NCI-H1417 (cell line): ENCODE measurements at places on chromosomes 1 and 21.
A peak's percentile ranks its signal among the peaks of the same experiment; 100 is the strongest.

- DNase-seq, result no peak
Measured at GRCh38 chr1:74247881-74248528, 12.8 kb downstream of the TNNI3K start.

DNA sequence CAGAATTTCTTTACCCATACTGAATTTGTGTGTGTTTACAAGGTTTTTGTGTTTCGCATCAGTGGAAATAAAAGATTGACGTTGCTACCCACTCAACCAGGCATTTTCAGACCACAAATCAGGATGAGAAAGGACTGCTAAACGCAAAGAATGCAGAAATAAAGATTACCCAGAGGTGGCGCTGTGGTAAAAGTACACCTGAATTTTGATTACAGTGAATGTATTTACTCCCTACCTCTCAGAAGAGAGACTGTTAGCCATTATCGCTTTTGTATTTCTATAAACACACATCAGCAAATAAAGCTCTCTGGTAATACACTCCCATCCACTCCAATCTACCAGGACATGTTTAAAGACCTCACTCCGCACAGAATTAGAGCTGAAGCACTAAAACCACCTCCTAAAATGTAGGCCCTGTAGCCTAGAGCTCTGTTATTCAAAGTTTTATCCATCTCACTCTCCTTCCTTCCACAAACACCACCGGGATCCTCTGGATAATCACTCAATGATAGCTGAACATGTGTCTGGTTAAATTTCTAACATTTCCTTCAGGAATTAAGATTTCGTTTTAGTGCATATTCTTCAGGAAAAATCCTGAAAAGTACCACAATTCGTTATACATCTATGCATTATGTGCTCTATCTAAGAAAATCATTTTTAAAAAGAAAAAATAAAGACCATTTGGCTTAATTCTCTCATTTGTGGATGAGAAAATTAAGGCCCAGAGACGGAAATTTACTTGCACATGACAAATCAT lies 2.5 kb upstream of the LMO4 start:
- peak; percentile 77 for DNase-seq

DNA sequence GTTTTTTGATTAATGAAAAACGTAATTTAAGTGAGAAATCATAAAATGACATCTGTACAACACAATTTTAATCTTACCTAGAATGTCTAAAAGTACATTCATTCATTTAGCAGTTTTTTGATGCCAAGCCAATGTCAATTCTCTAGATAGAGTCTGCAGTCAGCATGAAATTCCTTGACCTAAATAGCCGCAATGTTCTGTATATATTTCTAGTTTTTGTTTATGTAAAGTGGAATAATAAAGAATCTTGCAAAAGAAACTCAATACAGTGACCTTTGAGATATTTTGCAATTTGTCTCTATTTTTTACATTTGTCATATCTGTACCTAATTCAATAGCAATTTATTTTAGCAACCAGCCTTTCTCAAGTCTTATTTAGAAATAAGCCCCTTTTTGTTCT lies 176.0 kb downstream of the ATP6V1G3 start:
- no peak for DNase-seq

GRCh38 chr21:27813750-27814149 lies 846.9 kb upstream of the ADAMTS5 start:
- DNase-seq, result no peak

GRCh38 chr1:183761871-183762270 lies 43.0 kb upstream of the RGL1 start:
- DNase-seq, result no peak

DNA sequence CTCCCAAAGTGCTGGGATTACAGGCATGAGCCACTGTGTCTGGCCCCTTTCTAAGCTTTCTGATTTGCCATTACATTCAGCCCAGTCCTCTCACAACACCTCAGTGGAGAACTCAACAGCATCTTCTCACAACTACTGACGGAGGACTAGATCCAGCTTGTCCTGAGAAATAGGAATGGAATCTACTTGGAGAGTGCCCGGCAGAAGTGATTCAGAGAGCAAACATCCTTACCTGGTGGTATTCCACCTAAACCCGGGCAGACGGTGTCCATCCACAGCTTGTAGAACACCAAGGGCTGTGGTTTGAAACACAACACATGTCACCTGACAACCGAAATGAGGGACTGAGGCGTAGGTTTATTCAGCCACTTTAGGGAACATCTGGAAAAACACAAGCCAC lies 28.8 kb upstream of the CCSAP start:
- DNase-seq, result no peak

DNA sequence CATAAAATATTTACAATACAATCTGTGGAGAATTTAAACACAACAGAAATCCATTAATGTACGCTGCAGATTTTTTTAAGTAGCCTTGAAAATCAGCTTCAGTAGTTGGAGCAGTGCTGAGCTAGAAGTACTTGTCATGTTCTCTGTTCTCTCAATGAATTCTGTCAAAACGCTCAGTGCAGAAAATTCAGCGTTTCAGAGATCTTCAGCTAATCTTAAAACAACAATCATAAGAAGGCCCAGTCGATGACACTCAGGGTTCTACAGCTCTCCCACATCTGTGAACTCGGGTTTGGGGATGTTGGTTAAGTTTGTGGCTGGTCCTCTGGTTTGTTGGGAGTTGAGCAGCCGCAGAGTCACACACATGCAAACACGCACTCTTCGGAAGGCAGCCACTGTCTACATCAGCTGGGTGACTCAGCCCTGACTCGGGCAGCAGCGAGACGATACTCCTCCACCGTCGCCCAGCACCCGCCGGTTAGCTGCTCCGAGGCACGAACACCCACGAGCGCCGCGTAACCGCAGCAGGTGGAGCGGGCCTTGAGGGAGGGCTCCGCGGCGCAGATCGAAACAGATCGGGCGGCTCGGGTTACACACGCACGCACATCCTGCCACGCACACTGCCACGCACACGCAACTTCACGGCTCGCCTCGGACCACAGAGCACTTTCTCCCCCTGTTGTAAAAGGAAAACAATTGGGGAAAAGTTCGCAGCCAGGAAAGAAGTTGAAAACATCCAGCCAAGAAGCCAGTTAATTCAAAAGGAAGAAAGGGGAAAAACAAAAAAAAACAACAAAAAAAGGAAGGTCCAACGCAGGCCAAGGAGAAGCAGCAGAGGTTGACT lies 161.2 kb downstream of the RUNX1 start:
- DNase-seq, result peak; percentile 69

GRCh38 chr1:85465099-85465785 lies at the start of gene DDAH1:
Gene DDAH1, minus strand, starts transcription at chr1:85465159. Its CDS starts 114 bp downstream, at chr1:85465045.
- peak; percentile 90 for DNase-seq

DNA sequence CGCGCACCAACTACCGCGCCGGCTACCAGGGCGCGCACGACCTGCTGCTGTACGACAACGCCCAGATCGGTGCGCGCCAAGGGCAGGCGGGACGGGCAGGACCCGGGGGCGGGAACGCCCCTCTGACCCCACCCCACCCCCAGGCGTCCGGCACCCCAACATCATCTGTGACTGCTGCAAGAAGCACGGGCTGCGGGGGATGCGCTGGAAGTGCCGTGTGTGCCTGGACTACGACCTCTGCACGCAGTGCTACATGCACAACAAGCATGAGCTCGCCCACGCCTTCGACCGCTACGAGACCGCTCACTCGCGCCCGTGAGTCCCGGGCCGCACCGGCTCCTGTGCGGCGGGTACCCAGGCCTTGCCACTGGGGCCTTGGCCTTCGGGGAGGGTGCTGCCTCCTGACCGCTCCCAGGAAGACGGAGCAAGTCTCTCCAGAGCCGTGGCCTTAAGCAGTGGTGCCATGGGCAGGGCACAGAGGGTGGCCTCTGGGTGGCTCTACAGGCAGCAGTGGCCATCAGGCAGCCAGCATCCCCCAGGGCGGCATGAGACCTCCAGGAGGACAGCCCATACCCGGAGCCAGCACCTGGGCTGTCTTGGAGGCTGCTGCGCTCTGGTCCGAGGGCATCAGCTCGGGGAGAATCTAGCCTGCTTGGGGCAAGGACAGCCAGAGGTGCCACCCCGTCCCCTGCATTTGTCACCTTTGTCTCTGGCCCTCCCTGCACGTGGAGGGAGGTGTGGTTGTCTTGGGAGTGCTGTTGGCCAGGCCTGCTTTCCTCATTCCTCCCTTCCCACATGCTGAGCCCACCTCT lies 8.1 kb upstream of the MMP23B start:
- no peak for DNase-seq

DNA sequence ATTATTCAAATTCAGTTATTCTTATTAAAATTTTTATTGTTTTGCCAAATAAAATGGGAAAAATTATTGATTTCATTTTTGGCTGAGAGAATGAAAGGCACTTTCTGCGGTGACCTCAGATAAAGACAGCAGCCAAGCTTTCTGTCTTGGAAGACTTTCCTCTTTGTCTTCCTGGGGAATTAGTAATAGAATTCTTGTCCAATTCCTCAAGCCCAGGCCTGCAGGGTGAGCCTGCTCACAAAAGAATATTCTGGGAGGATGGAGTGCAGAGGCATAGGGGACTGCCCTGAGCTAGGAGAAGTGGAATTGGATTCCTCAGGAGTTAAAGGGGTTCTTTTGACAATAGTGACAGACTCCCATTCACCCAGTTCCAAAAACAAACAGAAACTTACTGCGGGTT lies 614.5 kb upstream of the ADGRL2 start:
- no peak for DNase-seq
